ENCODE measurements at places on chromosomes 3 and 15.

- DNase-seq = peak; percentile 5
These were observed 40.6 kb upstream of the ADCY5 start for GRCh38 chr3:123489400-123490004.

GRCh38 chr3:2504912-2505311 is 406.2 kb downstream of the CNTN4 start:
- DNase-seq = no peak

- no peak for DNase-seq
These were observed 47.5 kb upstream of the EIF3J start for GRCh38 chr15:44489464-44489863.

GRCh38 chr15:88745065-88745464 is 58.2 kb upstream of the ACAN start:
- DNase-seq = no peak

DNA sequence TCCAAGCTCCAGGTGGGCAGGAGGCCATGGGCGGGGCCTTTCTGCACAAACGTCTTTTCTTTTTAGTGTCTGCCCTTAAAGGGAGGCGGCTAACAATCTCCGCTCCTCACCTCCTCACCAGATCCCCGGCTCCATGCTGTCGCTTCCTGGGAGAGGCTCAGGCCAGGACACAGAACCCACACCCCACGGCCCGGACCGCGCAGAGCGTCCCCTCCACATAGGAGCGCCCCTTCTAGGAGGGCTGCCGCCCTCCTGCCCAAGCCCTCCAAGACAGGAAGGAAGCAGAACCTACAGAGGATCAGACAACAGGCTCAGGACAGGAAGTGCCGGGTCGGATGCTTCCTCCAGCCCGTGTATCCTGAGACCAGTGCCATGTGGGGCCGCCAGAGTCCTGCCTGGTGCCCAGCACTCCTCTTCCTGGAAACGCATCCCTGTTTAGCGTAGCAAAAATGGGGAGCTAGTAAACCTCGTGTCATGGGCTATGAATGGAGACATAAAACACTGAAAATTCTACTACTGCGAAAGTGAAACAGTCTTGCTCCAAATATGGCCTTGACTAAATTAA is 83.2 kb upstream of the ATP10A start:
- DNase-seq = no peak

DNA sequence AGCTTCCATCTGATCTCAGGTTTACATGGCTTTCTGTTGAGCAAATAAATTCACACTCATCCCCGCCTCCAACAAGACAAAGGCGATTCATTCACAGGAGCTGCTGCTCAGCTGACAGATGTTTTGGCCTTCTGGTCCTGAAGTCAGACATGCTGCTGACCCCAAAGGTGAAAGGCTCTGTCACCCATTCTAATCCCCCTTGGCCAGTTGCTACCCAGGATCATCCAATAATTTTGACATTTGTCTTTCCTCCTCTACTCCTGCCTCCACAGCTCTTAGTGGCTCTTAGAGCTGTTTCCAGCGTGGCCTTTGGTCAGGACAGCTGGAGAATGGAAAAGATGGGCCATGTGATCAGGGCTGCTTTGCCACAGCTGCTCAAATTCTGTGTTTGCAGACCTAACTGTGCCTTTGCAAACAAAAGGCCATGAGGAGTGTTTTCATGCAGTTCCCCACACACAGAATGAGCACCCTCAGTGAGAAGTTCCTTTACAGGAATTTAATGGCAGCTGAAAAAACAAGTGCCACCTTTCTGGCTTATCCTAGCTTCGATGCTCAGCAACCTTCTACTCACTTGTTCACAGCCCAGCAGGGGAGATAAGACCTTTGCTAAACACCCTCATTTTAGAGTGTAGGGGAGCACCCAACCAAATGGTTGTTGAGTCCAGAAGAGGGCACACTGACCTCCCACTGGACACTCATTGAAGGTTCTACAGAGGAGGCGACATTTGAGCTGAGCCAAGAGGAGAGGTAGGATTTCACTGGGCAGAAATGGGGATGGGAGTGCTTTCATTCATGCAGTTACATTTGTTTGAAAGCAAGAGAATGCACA is 39.0 kb downstream of the CYP19A1 start:
- DNase-seq = no peak

DNA sequence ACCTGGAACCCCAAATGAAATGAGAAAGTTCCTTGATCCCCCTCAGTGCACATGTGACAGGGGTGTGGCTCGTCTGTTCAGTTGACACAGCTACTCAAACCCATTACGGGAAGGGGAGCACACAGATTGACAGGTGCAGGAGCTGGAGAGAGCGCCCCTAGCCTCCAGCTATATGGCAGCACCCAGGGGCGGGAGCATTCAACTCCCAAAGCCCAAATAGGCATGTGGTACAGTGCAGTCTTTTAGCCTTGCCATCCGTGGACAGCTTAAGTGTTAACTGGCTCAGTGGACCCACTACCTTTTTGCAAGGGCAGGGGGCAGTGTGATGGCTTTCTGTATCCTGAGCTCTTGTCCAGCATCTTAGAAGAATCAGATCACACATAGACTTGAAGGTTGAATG is 1374.2 kb upstream of the ALCAM start:
- DNase-seq = no peak

GRCh38 chr15:63891079-63891767 is 57.5 kb upstream of the HERC1 start:
- peak; percentile 58 for DNase-seq

GRCh38 chr3:107142786-107143575 is 234.3 kb upstream of the CCDC54 start:
- DNase-seq = no peak

DNA sequence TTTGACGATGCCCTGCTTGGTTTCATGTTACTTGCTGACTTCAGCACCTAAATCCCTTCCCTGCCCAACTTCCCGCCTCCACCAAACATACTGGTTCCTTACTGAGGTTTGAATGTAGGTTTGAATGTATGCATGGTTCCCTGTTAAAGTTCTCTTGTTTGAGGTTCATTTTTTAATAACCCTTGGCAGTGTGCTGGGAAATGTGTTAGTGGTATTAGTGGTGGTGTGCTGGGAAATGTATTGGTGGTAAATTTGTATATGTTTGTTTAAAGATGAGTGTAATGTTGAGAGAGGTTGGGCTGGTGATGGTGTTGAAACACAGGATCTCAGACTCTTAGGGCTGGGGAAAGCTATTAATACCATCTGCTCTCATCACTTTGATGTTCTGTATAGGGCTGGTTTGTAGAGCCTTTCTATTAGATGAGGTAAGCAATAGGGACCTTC is 392.7 kb downstream of the PTPRG start:
- no peak for DNase-seq

DNA sequence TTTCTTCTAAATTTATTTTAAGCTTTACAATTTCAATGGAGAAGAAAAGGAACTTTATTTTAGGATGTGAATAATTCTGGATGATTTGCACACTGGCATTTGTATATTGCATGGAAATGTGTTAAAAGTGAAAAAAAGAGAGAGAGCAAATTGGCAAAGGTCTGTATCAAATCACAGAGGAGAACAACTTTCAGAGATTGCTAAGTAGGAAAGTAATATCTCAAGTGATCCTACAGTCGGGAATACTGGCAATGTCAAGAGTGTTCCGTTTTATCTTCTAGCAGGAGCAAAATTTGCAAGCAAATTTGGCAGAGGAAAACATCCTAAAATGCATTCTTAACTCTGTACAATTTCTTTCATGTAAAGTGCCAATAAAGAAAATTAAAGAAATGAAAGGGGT is 97.1 kb upstream of the TMC3 start:
- DNase-seq = no peak

GRCh38 chr3:4551051-4551711 is 58.0 kb downstream of the ITPR1 start:
- DNase-seq = no peak

- no peak for DNase-seq
These were observed 218.1 kb downstream of the OSBPL10 start for GRCh38 chr3:31762888-31763351.

GRCh38 chr3:125203731-125204130 is 8.8 kb downstream of the SLC12A8 start:
- DNase-seq = no peak

DNA sequence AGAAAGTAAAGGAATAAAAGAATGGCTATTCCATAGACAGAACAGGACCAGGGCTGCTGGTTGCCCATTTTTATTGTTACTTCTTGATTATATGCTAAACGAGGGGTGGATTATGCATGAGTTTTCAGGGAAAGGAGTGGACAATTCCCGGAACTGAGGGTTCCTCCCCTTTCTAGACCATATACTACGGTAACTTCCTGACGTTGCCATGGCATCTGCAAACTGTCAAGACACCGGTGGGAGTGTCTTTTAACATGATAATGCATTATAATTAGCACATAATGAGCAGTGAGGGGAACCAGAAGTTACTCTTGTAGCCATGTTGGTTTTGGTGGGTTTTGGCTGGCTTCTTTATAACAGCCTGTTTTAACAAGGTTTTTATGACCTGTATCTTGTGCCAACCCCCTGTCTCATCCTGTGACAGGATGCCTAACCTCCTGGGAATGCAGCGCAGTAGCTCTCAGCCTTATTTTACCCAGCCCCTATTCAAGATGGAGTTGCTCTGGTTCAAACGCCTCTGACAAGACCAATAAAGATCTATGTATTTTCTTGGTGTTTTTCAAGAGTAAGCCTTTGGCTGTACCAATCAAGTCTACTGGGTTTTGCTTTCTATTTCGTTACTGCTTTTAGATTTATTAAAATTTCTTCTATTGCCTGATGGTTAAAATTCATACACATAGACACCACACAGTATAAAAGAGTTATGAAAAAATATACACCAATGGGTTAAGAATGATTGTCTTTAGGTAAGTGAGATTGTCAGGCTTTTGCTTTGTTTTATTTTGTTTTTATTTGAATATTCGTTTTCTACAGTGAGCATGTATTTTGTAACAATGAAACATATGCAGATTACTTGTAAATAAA is 37.4 kb upstream of the CTDSPL start:
- DNase-seq = no peak

DNA sequence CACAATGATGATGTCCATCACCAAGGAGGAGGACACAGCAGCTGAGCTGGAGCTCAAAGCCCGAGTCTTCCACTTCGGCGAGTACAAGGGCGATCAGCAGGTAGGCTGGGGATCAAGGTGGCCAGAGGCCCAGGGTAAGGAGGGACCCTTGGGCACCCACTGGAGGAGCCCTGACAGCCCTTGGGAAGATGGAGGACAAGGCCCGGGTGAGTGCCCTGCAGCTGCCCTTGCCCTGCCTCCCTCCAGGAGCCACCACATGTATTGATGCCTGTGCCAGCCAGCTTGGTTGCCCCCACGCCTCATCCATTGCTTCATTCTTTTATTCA is 38.4 kb downstream of the CFAP100 start:
- no peak for DNase-seq

GRCh38 chr15:51088585-51088984 is 6.1 kb downstream of the TNFAIP8L3 start:
- DNase-seq = no peak

DNA sequence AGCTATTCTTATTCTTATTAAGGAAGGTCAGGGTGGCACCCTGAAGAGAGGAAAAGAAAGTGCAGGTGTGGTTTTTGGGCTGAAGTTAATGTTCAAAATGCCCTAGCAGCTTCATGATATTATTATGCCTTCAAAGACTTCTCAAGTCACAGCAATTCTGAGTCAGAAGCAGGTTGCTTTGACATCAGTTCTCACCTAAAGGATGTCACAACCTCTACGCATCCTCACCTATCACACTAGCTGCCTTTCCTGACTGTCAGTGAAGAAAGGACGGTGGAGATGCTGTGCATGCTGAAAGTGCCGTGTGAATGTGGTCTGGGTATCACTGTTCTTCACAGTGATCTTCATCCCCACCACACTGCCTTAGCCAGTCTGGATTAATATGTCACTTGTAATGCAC is 49.6 kb downstream of the NPTN start:
- DNase-seq = no peak

GRCh38 chr3:72679540-72680198 is 168.6 kb downstream of the SHQ1 start:
- no peak for DNase-seq

DNA sequence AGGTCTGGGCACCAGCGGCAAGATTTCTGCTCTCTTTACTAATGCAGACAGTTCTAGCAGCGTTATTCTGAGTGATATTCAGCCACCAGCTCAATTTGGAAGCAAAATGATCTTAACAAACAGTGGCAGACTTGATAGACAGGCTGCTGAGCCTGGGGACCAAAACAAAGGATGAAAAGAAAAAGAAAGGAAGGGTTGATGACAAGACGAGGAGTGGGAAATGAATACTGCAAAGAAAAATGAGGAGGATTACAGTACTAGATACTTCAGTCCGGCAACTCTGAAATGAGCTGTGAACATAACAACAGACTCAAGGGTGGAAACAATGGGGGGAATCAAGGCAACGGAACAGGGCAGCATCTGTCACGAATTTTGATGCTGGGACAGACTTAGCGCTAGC is 28.8 kb downstream of the FHIT start:
- DNase-seq = no peak

DNA sequence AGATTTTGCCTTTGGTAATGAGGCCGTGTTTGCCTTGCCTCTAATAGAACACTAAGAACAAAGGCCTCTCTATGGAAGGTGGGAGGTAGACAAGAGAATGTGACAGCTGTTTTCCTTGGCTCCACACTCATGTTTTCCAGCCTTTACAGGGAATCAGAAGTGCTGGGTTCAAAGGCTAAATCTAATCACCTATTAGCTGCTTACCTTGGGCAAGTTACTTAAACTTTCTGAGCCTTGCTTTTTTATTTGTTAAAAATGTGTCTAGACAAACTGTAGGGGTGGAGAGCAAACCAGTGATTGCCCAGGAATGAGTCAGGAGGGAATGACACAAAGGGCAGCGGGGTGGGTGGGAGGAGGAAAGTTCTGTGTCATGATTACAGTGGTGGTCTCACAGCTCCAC is 179.0 kb downstream of the P3H2 start:
- no peak for DNase-seq

GRCh38 chr3:195046441-195046840 is 224.5 kb downstream of the XXYLT1 start:
- DNase-seq = no peak

- no peak for DNase-seq
These were observed 72.0 kb downstream of the PDZRN3 start for GRCh38 chr3:73552700-73553099.

DNA sequence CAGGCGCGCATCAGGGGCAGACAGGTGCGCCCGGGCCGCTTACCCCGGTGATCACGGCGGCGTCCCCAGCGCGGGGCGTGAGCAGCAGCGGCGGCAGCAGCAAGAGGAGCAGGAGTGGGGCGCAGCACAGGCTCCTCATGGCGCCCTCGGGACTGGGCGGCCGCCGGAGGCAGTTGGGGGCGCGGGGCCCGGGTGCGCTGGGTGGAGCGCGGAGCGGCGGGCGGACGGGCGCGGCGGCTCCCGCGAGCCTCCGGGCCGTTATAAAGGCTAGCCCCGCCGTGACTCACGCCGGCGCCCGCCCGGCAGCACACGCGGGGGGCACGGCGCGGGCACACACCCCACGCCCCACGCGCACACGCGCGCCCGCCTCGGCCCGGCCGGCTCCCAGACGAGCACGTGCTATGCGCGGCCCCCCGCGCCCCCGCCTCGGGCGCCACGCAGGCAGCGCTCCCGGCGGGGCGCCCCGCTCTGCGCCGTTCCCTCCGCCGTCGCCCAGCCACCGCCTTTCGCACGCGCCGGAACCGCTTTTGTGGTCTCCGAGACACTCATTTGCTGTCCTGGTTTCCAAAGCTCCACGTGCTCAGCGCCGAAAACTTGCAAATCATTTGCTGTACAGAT is at the start of gene PROK2:
PROK2 (minus strand) TSS at position 235 of the 618 bp plus-strand sequence; CDS start at position 139, 96 bp downstream.
- no peak for DNase-seq
